ENCODE measurements at places on chromosomes 12 and 14. TPM values are rescaled to one million over a fixed set of nuclear protein-coding genes. Genes with fewer than 3 reads are reported as not detected.

GRCh38 chr14:95489214-95490137 is 27.0 kb downstream of the SYNE3 start:
- DNase-seq = no peak

DNA sequence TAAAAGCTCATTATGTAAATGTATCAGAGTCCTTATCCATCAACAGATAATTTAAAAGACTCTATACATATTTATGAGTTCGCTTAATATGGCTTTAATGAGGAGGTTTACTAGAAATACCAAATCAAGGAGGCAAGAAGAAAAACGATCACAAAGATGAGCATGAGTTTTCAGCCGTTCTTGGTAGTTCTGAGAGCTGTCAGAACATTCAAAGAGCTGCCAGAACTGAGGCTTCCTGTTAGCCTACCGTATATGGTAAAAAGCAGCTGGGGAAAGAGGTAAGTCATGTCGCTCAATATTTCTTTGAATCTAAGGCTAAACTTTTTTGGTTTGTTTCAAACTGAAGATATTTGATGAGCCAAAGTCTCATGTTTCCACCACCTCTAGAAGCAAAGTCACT is 115.3 kb upstream of the PLXNC1 start:
- no peak for DNase-seq

- DNase-seq = peak; percentile 93
Observed at GRCh38 chr12:121839106-121839992, 19.3 kb downstream of the HPD start.

DNA sequence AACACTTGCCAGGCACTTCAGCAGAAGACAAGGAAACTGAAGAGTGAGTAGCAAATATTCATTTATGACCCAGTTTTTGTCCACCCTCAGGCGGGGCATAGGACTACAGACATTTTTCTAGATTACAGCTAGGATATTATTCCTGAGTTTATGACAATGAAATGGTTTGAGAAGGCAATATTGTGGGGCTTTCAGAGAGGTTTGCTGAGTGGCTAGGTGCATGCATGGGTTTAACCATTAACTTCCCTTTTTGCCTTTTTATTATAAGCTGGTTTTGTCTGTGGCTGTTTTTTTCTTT is 104.0 kb upstream of the BCAT1 start:
- DNase-seq = no peak

The SAV1 gene
- 44.2 TPM for polyA plus RNA-seq

DNA sequence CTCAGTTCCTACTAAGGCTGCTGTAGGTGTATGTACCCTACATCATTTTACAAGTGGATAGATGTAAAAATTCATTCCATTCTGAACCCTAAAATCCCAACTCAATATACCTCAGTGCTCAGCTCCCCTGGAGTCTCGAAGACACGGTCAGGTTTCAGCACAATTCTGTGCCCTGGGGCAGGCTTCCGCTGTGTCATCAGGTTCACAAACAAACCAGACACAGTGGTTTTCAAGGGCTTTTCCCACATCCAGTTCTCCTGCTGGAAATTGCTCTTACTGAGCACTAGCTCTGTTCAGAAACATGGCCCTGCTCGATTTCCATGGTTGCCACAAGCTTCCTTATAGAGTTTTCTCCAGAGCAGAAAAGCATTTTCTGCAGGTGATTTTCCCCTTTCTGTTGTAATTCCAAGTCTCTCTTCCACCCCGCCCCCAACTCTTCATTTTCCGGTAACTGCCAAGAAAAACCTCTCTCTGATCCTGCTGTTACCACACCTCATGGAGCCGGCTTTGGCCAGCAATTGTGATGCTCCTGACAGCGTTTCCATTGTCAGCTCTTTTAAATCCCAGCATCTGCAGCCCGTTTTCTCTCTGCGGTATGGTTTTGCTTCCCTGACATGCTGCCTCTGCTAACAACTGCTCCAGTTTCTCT is 483.0 kb upstream of the CCDC196 start:
- no peak for DNase-seq

DNA sequence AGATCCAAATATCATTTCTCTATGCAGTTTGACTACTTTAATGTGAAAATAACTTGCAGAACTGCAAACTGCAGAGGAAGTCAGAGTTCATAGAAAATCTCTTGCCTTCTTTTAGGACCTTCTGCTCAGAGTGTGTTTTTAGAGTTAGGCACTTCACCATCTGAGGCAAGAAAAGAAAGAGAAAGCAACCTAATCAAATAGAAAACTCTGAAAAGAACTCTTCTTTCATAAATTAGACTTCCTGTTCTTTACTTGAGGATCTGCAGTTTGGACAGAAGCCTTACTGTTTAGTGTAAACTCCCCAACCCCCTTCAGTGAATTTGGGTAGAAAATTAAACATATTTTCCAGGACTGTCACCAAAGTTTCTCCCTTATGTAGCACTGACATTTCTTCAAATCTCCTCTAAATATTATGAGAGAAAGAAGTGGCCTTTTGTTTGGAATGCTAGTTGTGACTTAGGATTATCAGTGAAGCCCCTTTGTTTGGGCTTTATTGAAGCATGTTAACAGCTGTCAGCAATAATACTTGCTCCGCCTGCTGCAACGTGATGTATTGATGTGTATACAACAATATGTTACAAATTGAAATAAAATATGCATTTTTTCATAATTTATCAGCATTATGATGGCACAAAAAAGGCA is 99.5 kb downstream of the PDZRN4 start:
- DNase-seq = no peak

The TGFB3 gene
- polyA plus RNA-seq = 168 TPM

DNA sequence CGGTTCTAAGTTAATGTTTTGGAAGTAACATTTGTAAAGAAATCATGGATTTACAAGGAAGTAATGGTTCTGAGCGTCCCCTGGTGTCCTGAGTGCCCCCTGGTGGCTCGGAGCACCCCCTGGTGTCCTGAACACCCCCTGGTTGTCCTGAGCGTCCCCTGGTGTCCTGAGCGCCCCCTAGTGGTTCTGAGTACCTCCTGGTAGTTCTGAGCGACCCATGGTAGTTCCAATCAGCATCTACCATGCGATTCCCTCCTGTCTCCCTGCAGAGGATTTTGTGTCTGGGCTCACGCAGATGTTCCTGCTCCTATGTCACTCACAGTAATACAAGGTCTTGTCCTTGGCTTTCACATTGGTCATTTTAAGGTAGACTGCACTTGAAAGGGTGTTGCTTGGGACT is 1352.9 kb downstream of the TMEM121 start:
- DNase-seq = no peak

GRCh38 chr12:104219361-104219892 is 3.8 kb downstream of the TXNRD1 start:
- DNase-seq = peak; percentile 73

GRCh38 chr12:56629459-56630179 is 507 bp downstream of the BAZ2A start:
- DNase-seq = no peak

- DNase-seq = no peak
Observed at GRCh38 chr12:127334912-127335644, 931.9 kb upstream of the TMEM132C start.

- no peak for DNase-seq
Observed at GRCh38 chr12:2242816-2243215, 190.0 kb downstream of the CACNA1C start.

GRCh38 chr12:70852416-70853150 is 68.0 kb downstream of the PTPRR start:
- no peak for DNase-seq

DNA sequence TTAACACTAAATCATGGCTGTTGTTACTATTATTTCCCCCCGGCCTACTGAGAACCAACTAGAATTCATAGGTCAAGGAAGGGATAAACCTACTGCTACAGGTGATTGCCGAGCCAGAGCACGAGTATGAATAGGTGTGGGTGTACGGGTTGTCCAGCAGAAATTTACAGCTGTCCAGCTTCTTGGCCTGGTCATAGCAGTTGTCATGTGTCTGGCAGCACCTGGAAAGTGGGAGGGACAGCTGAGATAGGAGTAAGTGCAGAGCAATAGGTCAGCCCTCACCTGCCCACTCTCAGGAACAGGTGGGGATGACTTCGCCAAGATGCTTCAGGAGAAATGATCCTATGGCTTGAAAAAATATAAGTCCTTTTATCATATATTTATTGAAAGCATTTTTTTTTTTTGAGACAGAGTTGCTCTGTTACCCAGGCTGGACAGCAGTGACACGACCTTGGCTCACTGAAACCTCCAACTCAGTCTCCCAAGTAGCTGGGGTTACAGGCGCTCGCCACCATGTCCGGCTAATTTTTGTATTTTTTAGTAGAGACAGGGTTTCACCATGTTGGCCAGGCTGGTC is 2.6 kb downstream of the PLA2G1B start:
- no peak for DNase-seq

DNA sequence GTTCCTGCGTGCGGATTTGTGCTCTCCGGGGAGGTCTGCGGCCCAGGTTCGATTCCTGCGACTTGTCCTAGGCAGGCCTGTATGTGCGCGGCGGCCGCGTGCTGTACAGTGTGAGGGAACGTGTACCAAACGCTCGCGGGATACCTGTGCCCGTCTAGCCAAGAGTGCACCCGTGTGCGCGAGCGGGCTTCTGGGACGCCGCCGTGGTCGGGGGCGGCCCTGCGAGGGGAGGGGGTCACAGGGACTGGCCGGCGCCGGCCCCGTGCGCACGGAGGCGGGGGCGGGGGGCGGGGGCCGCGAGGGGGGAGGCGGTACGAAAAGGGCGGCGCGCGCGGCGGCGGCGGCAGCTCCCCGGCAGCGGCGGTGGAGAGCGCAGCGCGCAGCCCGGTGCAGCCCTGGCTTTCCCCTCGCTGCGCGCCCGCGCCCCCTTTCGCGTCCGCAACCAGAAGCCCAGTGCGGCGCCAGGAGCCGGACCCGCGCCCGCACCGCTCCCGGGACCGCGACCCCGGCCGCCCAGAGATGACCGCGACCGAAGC is at the start of gene DLK1:
TSS of gene DLK1 (plus strand) at position 343 of the 536 bp plus-strand sequence. CDS start at position 520, 177 bp downstream.
- DNase-seq = no peak

GRCh38 chr12:116712458-116713303 is 25.2 kb downstream of the SPRING1 start:
- no peak for DNase-seq

- no peak for DNase-seq
Observed at GRCh38 chr14:80787876-80788275, 153.7 kb downstream of the CEP128 start.

DNA sequence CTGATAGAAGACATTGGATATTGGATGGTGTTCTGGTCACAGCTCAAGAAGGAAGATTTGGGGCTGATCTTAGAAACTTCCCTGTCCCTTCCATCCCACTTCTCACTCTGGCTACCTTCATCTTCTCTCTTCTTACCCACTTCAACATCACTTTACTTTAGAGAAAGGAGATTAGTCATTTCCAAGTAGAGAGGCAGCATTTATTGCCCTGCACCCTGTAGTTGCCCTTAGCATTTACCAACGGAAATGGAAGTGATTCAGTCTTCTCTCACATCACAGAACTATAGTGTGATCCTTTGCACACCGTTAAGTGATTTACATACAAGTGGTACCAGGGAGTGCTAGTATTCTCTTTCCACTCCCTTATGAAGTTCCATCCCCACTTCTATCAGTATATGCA is 52.4 kb downstream of the PHLDA1 start:
- no peak for DNase-seq

GRCh38 chr14:67267576-67268328 is 26.5 kb downstream of the PALS1 start:
- no peak for DNase-seq

The CPNE6 gene
- polyA plus RNA-seq = not detected

DNA sequence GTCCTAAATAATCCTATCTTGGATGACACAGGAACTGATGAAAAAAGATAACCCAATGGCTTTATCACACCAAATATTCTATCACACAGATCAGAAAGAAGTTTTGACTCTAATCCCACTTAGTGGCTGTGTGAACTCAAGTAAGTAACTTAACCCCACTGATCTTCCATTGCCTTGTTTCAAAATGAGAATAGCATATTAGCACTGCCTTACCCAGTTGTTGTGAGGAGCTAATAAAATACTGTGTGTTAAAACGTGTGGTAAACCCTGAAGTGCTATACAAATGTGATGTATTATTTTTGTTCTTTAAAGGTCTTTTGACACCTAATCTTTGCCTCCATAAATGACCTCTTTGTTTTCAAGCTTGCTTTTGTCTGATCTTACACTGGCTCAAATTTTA is 60.9 kb upstream of the ARID2 start:
- no peak for DNase-seq
